ENCODE measurements at places on chromosomes 12 and 14.

- H3K27ac ChIP-seq, result peak overlapping the region; percentile 100
- peaks cover 30% of the 10 kb centered on the region for H3K36me3 ChIP-seq
- H3K4me3 ChIP-seq, result peak overlapping the region; percentile 89
- peaks cover 38% of the 10 kb centered on the region for H3K4me1 ChIP-seq
- peak; percentile 83 for DNase-seq
Observed at GRCh38 chr12:4272424-4273272, 914 bp upstream of the CCND2 start.

- H3K27me3 ChIP-seq, result peaks cover 13% of the 10 kb centered on the region
- H3K4me3 ChIP-seq, result no peak overlapping the region
- no peak overlapping the region for H3K27ac ChIP-seq
- DNase-seq, result no peak
- no peaks in the 10 kb centered on the region for H3K36me3 ChIP-seq
- H3K4me1 ChIP-seq, result no peaks in the 10 kb centered on the region
Observed at GRCh38 chr12:47004634-47005033, 74.8 kb upstream of the PCED1B start.

DNA sequence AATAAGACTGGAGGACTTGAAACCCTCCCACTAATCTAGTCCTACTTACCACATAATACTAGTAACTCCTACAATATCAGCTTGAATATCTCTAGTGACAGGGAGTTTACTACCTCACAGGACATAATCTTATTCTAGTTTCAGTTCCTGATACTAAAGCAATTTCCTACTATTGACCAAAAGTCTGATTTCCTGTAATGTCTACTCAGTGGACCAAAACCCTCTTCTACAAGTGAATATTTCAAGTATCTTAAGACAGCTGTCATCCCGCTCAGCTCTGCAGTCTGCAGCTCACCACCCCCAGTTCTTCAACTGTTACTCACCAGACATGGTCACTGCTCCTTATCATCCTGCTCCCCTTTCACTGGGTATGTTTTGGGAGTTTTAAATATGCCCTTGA, 70.8 kb upstream of the TMCC3 start:
- no peak for DNase-seq
- no peaks in the 10 kb centered on the region for H3K36me3 ChIP-seq
- H3K4me1 ChIP-seq, result no peaks in the 10 kb centered on the region
- H3K4me3 ChIP-seq, result no peak overlapping the region
- no peak overlapping the region for H3K27ac ChIP-seq

DNA sequence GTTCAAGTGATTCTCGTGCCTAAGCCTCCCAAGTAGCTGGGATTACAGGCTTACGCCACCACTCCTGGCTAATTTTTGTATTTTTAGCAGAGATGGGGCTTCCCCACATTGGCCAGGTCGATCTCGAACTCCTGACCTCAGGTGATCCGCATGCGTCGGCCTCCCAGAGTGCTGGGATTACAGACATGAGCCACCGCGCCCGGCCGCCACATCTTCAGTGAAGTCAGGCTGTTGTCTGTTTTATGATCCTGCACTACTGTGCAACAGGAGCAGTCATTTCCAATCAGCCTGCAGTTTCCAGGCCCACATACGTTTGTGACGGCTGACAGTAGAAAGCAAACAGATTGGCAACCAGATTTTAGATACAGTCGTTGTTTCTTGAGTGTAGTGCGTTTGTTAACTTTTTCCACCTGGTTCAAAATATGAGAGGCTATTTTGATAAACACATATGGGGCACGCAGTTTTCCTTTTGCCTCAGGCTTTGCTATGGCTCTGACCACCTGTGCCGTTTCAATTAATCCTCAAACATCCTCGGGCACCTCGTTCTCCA, 74.8 kb downstream of the LGMN start:
- peaks cover 75% of the 10 kb centered on the region for H3K36me3 ChIP-seq
- peaks cover 95% of the 10 kb centered on the region for H3K4me1 ChIP-seq
- H3K27me3 ChIP-seq, result peaks cover 3% of the 10 kb centered on the region
- no peak overlapping the region for H3K4me3 ChIP-seq
- peak overlapping the region; percentile 53 for H3K27ac ChIP-seq
- DNase-seq, result no peak

DNA sequence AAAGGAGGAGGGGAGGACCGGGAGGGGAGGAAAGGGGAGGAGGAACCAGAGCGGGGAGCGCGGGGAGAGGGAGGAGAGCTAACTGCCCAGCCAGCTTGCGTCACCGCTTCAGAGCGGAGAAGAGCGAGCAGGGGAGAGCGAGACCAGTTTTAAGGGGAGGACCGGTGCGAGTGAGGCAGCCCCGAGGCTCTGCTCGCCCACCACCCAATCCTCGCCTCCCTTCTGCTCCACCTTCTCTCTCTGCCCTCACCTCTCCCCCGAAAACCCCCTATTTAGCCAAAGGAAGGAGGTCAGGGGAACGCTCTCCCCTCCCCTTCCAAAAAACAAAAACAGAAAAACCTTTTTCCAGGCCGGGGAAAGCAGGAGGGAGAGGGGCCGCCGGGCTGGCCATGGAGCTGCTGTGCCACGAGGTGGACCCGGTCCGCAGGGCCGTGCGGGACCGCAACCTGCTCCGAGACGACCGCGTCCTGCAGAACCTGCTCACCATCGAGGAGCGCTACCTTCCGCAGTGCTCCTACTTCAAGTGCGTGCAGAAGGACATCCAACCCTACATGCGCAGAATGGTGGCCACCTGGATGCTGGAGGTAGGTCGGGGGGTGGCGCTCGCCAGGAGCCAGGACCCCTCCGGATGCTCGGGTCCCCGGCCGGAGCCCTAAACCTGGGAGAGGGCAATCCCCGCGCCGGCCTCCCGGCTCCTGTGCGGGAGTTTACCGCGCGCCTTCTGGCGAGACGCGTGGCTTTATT, at the start of gene CCND2:
TSS of gene CCND2 (plus strand) at position 111 of the 744 bp plus-strand sequence. CDS start at position 390, 279 bp downstream.
- peak; percentile 86 for DNase-seq
- peak within 1 kb of the TSS; percentile 100 for H3K27ac ChIP-seq
- peaks cover 42% of the 10 kb centered on the region for H3K36me3 ChIP-seq
- peak within 1 kb of the TSS; percentile 89 for H3K4me3 ChIP-seq

All from activated naive CD8-positive, alpha-beta T cell treated with anti-CD3 and anti-CD28 coated beads, Interleukin-2, amount 50 U/mL, for 24 hours (primary cell).